ENCODE measurements at places on chromosomes 2 and 18. TPM values are rescaled to one million over a fixed set of nuclear protein-coding genes. Genes with fewer than 3 reads are reported as not detected.

The ACVR2A gene
- 37.8 TPM for total RNA-seq

- no peak for DNase-seq
- no peaks in the 10 kb centered on the region for H3K36me3 ChIP-seq
- H3K4me1 ChIP-seq, result no peaks in the 10 kb centered on the region
- H3K4me3 ChIP-seq, result no peak overlapping the region
- H3K27ac ChIP-seq, result no peak overlapping the region
These were observed 51.6 kb upstream of the ROCK2 start for GRCh38 chr2:11396021-11396420.

DNA sequence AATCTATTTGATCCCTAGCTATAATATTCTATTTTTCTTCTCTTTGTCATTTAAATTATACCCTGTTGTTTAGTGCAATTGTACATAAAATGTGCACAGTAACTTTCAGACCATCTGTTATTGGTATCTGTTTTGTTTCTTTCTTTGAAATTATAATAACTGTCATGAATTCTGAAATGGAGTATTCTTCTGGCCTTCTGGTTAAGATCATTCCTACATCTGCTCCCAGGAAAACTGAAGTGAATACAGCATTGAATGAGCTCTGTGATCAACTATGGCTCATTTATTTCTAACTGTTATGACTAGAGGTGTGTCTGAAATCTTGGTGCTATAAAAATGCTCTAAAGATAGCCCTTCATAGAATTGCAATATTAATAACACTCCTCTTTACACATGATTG, 788.4 kb upstream of the TMEFF2 start:
- H3K4me3 ChIP-seq, result no peak overlapping the region
- no peak for DNase-seq
- H3K27ac ChIP-seq, result no peak overlapping the region
- H3K36me3 ChIP-seq, result no peaks in the 10 kb centered on the region
- H3K4me1 ChIP-seq, result no peaks in the 10 kb centered on the region
- no peaks in the 10 kb centered on the region for H3K27me3 ChIP-seq

GRCh38 chr18:78393086-78393862, 586.3 kb upstream of the SALL3 start:
- DNase-seq, result no peak
- no peaks in the 10 kb centered on the region for H3K36me3 ChIP-seq
- H3K27me3 ChIP-seq, result no peaks in the 10 kb centered on the region
- no peaks in the 10 kb centered on the region for H3K4me1 ChIP-seq

GRCh38 chr2:122391726-122392125, 636.3 kb downstream of the TSN start:
- H3K36me3 ChIP-seq, result no peaks in the 10 kb centered on the region
- H3K4me3 ChIP-seq, result no peak overlapping the region
- no peaks in the 10 kb centered on the region for H3K27me3 ChIP-seq
- no peaks in the 10 kb centered on the region for H3K4me1 ChIP-seq
- DNase-seq, result no peak

GRCh38 chr2:147639891-147640290, 204.9 kb upstream of the ACVR2A start:
- H3K36me3 ChIP-seq, result no peaks in the 10 kb centered on the region
- DNase-seq, result no peak
- no peaks in the 10 kb centered on the region for H3K27me3 ChIP-seq

The FHOD3 gene
- 3.9 TPM for total RNA-seq

The PLCL1 gene
- total RNA-seq, result 1.9 TPM

DNA sequence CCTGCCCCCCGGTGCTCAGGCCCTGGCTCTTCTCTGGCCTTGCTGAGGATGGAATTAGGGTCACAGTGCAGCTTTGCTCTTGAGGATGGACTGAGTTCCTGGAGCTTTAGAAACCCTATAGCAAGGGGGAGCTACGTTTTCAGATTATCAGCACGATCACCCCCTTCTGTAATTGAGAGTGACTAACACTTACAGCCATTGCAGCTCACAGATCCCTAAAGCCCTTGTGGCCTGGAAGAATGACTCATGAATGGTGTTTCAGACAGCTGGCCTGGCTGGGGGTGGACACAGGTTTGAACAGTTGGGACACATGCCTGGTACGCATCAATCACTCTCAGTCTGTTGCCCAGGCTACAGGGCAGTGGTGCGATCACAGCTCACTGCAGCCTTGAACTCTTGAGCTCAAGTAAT, 79.7 kb upstream of the IGFBP5 start:
- H3K4me3 ChIP-seq, result no peak overlapping the region
- H3K27me3 ChIP-seq, result no peaks in the 10 kb centered on the region
- H3K36me3 ChIP-seq, result no peaks in the 10 kb centered on the region
- DNase-seq, result no peak
- no peak overlapping the region for H3K27ac ChIP-seq

DNA sequence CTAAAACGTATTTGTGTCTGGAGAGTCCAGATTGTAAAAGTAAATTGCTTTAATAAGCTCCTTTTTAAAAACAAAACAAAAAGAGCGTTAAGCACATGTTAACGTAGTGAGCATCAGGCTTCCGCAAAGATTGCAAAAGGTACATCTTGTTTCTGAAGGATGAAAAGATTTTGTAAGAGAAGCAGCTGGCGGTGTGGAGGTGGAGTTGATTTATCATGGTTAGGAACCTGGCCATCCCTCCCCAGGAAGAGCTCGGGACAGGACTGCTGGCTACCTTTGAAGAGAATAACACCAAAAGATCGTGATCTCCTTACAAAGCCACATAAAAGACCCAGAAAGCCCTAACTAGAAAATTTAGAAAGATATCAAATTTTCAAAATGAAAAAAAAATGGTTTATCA, 132.2 kb downstream of the DNER start:
- no peak overlapping the region for H3K27ac ChIP-seq
- DNase-seq, result no peak
- H3K36me3 ChIP-seq, result no peaks in the 10 kb centered on the region
- no peaks in the 10 kb centered on the region for H3K27me3 ChIP-seq
- H3K4me1 ChIP-seq, result no peaks in the 10 kb centered on the region

DNA sequence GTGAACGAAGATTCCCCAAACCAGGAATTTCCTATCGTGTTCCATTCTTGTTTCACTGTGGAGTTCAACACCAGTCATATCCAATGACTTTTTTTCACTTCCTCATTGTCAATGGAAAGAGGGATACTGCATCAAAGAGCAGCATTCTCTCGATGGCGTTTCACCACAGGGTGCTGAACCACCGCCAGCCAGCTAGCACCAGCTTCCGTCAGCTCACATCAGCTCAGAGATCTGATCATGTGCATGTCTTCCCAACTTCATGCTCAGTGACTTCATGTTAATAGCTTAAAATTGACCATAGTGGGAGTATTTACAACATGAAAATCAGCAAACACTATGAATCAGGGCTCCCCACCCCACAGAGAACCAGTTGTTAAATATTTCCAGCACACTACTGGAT, 359.9 kb downstream of the TNS1 start:
- no peak overlapping the region for H3K27ac ChIP-seq
- H3K4me3 ChIP-seq, result no peak overlapping the region
- no peaks in the 10 kb centered on the region for H3K4me1 ChIP-seq
- no peaks in the 10 kb centered on the region for H3K36me3 ChIP-seq
- H3K27me3 ChIP-seq, result no peaks in the 10 kb centered on the region
- DNase-seq, result no peak

The TRIB2 gene
- 14.6 TPM for total RNA-seq

The UGT1A4 gene
- not detected for total RNA-seq

Measured in Peyer's patch (tissue), 4 donors.